ENCODE measurements at places on chromosomes 3 and 15.
A peak's percentile ranks its signal among the peaks of the same experiment; 100 is the strongest.

DNA sequence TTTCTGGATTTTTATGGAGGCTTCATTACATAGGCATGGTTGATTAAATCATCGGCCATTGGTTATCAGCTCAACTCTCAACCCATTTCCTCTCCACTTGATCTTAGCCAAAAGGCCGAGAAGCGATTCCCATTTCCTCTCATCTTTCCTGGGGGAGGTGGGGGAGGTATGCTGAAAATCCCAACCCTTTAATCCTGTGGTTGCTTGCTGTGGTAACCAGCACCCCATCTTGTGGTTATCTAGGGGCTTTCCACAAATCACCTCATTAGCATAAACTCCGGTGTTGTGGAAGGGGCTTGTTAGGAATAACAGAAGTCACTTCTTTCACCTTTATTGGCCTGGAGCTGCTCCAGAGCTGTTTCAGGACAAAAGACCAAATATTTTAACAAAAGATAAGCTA, 20.9 kb downstream of the PDE8A start:
- peak; percentile 64 for DNase-seq

- DNase-seq, result peak; percentile 80
These were observed 107.4 kb upstream of the FLNB start for GRCh38 chr3:57900786-57901185.

DNA sequence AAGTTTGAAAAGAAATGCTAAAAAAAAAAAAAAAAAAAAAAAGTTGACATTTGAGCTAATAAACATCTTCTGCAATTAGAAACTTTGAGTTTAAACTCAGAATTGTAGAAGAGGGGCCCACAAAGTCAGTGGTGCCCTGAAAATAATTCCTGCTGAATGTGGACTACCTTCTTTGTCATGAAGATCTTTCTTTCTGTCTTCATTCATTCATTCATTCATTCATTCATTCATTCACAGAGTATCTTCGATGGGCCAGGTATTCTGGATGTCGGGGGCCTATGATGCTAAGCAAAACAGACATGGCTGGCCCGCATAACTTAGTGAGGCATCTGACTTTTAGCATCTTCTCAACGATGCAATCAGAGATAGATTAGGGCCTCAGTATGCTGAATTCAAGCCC, 24.6 kb downstream of the ETV5 start:
- no peak for DNase-seq

DNA sequence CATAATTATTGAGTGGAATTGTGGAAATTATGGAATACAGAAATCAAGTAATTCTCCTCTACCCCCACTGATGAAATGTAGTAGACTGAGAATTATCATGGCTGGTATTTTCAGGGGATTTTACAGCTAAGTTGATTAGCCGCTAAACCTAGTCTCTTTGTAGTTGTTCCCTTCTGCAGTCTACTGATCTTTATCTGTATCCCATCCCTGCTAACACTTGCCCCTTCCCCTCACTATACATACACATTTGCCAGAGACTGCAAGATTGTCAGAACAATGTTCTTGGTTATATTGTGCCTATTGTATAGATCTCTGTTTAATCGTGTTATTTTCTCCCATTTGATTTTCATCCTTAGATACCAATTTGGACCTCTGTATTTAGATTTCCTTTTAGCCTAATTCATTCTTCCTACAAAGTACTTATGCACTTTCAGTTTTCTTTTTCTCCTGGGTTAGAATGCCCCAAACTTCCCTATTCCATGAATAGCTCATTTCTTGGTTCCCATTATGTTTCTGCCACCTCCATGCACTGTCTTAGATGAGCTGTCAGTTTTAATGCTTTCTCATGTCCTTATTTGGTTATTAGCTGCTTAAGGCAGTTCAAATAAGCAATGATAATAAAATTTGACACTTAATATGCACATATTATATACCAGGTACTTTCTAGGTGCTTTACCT, 86.9 kb downstream of the CDIN1 start:
- no peak for DNase-seq

DNA sequence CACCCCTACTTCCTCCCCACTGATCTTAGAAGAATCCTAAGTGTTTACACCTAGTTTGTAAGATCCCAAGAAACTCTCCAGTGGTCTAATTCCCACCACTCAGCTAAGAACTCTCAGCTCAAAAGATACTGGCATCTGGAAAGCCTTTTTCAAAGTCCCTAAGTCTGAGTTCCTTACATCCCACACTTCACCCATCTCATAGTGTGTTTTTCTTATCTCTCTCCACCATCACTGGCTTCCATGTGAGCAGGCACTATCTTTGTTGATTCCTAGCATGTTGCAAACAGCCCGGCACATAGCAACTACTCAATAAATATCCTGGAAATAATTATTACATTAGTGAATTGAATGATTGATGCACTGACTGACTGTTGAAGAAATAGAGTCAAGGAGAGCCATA, 173.7 kb downstream of the FHIT start:
- DNase-seq, result no peak

DNA sequence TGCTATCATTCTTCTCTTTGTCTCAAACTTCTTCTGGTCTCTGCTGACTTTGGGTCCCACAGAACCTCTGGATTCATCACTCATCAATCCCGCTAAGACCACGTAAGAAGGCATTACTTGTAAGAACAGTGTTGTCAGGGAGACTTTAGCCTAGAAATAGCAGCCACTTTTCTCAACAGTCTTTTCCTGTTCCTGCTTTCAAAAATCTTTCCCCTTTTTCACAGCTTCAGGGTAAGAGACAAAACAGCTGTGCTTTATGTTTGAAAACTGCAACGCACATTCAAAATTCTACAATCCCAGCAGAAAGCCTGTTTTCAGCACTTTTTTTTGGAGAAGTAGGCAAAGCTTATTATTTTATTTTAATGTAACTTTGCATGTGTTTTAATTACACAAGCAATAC, 42.0 kb upstream of the FAM98B start:
- peak; percentile 16 for DNase-seq

- no peak for DNase-seq
These were observed 757.3 kb downstream of the SI start for GRCh38 chr3:164320962-164321361.

DNA sequence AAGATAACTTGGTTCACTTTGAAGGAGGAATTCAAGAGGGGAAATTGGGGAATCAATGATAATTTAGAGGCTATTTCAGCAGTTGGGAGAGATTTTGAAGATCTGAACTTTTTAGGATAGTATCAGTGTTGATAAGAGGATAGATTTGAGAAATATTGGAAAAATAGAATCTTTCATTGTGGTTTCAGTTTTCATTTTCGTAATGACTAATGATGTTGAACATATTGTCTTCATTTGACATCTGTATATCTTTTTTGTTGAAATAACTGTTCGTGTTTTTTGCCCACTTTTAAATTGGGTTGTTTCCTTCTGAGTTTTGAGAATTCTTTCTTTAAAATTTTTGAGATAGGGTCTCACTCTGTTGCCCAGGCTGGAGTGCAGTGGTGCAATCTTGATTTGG, 21.1 kb downstream of the ECT2 start:
- no peak for DNase-seq

DNA sequence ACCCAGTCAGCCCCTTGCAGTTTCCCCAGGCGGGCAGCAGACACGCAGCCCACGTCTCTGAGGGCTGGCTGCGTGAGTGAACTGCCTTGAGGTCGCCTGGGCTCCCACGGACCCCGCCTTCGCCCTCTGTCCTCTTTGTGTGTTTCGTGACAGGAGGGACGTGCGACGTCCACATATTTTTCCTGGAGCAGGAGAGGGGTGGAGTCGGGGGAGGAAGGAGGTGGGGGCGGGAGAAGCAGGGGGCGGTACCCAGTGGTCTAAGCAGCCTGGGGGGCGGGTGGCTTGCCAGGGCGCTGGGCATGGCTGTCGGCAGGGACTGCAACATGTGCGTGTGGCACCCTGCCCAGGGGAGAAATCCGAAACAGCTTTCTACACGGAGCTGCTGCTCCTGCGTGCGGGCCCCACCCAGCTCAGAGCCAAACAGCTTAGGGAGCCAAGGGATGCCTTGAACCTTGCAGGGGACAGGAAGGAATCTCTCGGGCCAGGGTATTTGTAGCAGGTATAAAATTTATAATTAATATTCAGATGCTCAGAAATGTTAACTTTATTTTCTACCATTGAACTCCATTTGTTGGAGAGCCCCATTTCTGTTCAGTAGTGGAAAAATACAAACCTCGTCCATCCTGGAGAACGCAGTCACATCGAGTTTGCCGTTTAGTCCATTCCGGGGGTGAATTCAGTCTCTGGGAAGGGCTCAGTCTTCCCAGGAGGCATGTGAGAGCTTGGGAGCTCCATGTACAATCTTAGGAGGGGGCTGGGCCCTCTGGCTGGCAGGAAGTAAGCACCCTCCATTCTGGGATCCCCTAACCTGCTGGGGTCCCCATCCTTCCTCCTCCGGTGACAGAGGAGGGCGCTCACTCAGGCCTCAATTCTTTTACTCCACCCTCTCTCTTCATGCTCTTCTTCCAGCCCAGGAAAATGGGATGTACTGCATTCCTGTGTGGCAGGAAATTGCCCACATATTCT, 79.1 kb upstream of the MEF2A start:
- no peak for DNase-seq

DNA sequence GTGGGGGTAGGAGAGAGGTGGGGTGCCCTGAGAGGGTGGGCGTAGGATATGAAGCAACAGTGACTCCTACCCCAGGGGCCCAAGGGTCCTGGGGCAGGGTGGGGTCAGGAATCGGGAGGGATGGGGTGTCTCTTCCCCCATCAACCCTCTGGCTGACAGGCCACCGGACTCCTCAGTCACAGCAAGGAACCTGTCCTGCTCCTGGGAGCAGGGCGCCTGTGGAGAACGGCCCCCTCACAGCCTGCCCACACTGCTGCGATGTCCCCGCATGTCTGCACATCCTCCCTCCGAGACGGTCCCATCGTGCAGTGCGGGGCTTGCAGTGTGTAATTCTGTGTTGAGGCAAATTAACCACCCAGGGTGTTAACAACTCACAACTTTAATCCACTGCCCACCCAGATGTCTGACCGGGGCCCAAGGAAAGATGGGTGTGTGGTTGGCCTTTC, 2.7 kb downstream of the TM4SF19 start:
- no peak for DNase-seq

GRCh38 chr15:59165726-59166125, 40.9 kb upstream of the LDHAL6B start:
- peak; percentile 5 for DNase-seq

DNA sequence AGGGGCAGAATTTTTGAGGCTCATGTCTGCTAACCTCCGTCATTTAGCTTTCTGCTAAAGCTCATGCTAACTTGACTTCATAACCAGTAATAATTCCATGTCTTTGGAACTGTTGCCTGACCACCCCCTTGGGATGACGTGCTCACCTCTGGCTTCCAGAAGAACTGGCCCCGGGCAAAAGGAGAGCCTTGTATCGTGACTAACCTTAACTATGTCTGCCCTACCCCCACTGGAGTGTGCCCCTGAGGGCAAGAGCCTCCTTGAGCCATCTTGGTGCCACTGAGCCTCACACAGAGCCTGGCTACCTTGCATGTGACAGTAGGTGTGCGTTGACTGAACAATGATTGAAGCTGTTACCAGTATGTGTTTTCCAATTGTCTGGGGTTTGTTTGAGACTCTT, 4.7 kb downstream of the LRRK1 start:
- DNase-seq, result no peak

DNA sequence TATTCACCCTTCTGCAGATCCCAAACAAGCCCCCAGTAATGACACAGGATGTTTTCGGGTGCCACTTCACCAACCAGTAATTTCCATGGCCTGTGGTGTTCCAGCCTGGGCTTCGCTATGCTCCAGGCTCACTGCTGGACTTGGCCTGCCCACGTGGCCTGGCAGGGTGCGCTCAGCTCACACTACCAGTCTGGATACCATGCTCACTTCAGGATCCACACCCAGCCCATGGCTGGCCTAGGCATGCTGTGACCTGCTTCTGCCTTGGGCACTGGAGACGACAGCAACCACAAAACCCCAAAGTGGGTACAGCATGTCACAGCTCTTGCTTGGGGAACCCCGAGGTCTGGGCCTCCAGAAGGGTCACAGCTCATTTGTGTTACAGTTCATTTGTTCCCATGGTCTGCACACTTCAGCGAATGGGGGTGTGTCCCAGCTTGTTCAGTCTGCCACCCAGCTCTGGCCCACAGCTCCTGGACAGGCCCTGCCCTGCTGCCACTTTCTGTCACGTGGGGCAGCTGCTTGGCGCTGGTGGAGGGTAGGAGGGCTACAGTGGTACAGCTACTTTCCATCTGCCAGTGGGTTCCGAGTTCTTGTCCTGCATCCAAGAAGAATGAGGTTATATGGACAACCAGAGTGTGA, 650.8 kb downstream of the MCTP2 start:
- no peak for DNase-seq

- DNase-seq, result no peak
These were observed 28.0 kb upstream of the DCUN1D1 start for GRCh38 chr3:183008303-183008702.

GRCh38 chr3:187811585-187812250, 66.5 kb upstream of the BCL6 start:
- peak; percentile 14 for DNase-seq

DNA sequence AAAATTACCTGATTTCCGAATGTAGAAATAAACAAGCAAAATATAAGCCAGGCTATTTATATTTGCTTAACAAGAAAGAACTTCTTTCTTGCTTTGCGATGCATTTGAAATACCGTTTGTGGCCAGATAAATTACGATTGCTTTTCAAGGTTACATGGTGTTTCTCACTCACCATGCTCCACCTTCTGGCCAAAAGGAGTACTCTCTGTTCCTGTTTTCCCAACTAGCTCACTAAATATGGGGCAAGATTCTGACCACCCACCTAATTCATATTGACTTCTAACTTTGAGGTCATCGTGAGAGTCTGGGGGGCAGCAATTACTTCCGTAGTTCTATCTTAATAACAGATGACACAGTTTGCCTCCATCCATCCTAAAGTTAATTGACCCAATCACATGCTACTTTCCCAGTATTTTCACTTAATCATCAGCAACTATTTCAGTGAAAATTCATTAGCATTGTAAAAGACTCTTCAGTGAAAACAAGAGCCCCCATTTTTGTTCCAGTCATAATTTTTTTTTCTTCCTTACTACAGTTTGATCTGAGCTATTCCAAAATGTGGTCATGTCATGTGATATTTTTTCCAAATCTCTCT, 25.9 kb downstream of the ACP3 start:
- peak; percentile 82 for DNase-seq

- no peak for DNase-seq
These were observed 12.2 kb upstream of the SACM1L start for GRCh38 chr3:45677033-45677446.

DNA sequence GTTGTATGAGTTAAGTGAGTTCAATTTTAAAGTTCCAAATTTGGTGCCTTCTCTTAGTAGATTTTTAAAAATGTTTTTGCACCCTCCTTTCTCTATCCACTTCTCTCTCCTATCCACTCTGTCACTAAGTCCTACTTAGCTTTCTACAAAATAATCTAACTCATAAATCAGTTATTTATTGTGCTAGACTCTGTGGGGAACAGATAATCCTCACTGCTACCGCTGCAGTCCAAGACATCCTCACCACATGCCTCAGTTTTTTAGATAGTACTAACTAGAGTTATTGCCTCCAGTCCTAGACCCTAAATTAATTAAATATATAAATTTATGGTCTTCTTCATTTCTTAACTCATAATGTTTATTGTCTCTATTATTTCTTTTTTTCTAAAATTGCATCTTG, 576.3 kb downstream of the GRM7 start:
- DNase-seq, result no peak

All from common myeloid progenitor, CD34-positive (primary cell).